GM13977 (cell line): ENCODE measurements at places on chromosomes 16 and 17.
A peak's percentile ranks its signal among the peaks of the same experiment; 100 is the strongest.

DNA sequence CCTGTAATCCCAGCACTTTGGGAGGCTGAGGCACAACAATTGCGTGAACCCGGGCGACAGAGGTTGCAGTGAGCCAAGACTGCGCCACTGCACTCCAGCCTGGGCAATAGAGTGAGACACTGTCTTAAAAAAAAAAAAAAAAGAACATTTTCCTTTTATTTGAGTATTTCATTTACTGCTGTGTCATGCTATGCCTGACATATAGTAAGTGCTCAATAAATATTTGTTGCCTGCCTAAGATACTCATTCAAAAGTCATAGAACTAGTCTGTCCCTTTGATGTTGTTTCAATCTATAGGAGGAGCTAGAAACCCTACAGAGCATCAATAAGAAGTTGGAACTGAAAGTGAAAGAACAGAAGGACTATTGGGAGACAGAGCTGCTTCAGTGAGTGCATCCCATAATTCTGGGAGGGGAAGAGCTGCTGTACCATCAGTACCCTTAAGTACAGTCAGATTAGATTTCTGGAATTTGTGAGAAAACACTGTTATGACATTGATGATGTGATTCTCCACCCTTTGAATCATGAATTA is 20.0 kb downstream of the CALCOCO2 start:
- no peak for DNase-seq

DNA sequence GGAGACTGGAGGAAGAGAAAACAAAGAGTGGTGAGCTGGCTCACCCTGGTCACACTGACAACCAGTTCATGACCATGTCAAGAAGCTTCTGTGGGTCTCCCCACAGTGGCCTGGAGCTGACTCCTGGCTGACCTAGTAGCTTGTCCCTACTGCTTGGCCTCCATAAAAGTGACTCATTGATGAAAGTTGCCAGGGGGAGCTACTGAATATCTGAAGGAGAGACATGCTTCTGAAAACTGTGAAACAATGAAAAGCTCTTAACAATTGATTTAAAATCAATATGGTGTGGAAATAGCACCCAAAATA is 22.0 kb downstream of the SMPD3 start:
- no peak for DNase-seq

DNA sequence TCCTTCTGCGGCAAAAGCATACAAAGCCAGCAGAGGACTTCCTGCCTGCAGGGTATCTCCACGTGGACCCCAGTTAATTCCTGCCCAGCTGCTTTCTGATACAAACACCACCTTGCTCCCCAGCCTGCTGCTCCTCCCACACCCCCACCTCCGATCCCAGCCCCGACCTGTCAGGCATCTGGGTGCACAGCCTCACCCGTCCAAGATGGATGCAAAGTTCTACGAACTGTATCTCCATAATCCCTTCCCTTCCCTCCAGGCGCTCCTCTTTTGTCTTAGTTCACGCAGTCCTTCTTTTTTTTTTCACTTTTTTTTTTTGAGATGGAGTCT is 15.6 kb upstream of the FOXJ1 start:
- DNase-seq, result no peak

DNA sequence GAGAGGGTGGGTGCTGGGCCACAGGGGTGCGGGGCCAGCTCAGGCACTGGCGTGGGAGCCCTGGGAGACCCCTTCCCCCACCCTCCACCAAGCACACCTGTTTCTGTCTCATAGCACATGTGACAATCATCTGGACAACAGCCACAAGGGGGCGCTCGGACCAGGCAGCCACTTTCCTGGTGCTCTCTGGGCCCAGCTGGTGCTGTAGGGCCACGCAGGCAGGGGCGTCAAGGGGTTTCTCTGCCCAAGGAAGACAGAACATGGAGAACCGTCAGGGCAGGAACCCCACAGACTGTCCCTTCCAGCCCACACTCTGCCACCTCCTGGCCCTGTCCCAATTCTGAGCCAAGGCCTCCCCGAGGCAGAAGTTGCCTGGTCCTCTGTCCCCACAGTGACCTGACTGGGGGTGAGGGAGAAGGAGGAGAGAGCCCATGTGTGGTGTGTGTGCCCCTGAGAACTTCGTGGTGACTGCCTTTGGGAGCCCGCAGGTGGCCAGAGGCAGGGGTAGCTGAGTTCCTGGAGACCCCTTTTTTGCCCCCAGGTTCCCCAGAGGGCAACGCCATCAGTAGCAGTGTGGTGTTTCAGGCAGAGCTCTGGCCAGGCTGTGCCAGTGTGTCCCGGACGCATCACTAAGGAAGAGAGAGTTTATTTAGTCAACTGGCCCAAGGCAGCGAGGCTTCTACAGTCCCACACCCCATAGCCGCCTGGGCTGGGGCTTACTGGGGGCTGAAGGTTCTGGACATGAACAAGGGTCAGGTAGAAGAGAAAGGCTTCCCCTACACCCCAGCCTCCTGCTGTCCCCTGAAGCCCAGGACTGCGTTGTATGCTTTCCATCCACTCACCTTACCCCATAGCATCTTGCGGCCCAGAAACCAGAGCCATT is 3.1 kb upstream of the SETD6 start:
- DNase-seq, result peak; percentile 80

GRCh38 chr17:43927060-43927864 is 15.0 kb downstream of the PPY start:
- no peak for DNase-seq

DNA sequence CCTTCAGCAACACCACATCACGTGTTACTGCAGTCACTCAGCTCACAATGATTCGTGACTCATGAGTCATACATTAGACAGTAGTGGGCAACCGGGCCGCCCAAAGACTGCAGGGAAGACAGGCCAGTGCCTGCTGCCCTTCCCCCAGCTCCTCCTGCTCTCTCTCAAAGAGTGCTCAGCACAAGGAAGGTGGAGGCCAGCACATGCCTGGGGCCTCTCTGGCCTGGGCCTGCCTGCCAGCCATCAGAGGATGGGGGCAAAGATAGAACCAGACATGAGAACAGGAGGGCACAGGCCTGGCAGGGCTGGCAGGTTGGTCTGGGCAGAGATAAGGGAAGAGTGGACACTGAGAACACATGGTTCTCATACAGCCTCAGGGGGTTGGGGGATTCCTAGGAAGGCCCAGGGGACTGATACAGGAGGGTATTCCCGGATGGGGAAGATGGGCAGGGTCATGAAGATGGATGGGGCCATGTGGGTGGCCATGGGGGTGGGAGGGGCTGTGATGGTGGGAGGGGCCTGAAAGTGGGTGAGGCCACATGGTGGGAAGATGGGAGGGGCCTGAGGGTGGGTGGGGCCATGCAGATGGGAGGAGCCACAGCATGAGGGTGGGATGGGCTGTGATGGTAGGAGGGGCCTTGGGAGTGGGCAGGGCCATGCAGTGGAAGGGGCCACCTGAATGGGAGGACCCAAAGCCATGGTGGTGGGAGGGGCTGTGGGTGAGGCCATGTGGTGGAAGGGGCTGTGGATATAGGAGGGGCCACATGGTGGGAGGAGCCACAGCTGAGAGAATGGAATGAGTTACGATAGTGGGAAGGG is 29.0 kb downstream of the KATNB1 start:
- DNase-seq, result peak; percentile 69

GRCh38 chr17:38461683-38462082 is 33.4 kb downstream of the ARHGAP23 start:
- peak; percentile 9 for DNase-seq

- peak; percentile 69 for DNase-seq
Observed at GRCh38 chr17:48162946-48163506, 55.5 kb downstream of the SNX11 start.

- peak; percentile 85 for DNase-seq
Observed at GRCh38 chr17:42980766-42981397, 517 bp downstream of the RUNDC1 start.

GRCh38 chr17:10646392-10646990 is 10.6 kb downstream of the MYH3 start:
- DNase-seq, result peak; percentile 72

GRCh38 chr16:69917311-69917710 is 33.8 kb upstream of the CLEC18A start:
- DNase-seq, result no peak

GRCh38 chr17:81398176-81398831 is 3.0 kb downstream of the BAHCC1 start:
- DNase-seq, result no peak

DNA sequence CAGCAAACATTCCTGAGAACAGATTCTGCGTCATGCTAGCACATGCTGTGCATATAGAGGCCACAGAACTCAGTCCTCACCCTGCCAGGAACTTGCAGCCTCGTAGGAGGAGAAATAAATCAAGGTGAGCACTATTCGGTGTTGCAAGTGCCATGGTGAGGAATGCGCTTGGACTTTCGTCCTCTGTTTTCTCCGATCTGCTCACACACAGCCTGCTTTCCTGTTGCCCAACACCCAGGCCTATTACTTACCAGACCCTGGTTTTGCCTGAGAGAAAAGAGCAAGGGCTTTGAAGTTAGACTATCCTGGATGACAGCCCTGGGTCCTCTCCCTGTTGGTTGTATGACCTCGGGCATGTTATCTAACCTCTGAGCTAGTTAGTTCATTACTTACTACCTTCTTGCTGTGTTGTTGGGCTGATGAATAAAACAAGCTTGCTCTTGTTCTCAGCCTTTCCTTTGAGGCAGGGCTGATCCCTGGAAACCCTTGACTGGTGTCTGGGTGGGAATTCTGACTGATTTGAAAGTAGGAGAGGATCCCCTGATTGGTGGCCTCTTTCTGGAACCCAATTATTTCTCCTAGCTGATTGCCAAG is 2.9 kb downstream of the ACSF2 start:
- no peak for DNase-seq

GRCh38 chr16:67926181-67926750 is 5.4 kb downstream of the CTRL start:
- no peak for DNase-seq

GRCh38 chr16:3589441-3589921 is 12.3 kb upstream of the NLRC3 start:
- no peak for DNase-seq

DNA sequence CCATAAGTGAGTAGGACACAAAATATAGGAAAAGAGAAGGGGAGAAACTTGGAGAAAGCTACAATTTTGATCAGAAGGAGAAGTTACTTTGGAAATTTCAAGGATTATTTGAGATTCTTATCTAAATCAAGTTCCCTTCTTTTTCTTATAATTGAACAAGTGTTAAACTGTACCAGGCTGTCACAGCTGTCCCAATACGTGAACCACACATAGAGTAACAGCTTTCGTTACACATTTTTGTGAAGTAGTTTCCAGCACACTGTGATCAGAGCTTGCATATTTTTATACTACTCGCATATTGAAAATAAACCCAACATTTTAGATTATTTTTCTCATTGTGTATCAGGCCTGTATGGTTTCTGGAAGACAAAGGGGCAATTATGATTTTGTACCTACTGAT is 412.8 kb upstream of the PSMD7 start:
- no peak for DNase-seq

GRCh38 chr17:78127888-78128550 is 536 bp downstream of the TMC6 start:
- peak; percentile 63 for DNase-seq

GRCh38 chr17:57293077-57293476 is 36.8 kb downstream of the MSI2 start:
- DNase-seq, result no peak
